ENCODE measurements at places on chromosomes 3 and 15.

DNA sequence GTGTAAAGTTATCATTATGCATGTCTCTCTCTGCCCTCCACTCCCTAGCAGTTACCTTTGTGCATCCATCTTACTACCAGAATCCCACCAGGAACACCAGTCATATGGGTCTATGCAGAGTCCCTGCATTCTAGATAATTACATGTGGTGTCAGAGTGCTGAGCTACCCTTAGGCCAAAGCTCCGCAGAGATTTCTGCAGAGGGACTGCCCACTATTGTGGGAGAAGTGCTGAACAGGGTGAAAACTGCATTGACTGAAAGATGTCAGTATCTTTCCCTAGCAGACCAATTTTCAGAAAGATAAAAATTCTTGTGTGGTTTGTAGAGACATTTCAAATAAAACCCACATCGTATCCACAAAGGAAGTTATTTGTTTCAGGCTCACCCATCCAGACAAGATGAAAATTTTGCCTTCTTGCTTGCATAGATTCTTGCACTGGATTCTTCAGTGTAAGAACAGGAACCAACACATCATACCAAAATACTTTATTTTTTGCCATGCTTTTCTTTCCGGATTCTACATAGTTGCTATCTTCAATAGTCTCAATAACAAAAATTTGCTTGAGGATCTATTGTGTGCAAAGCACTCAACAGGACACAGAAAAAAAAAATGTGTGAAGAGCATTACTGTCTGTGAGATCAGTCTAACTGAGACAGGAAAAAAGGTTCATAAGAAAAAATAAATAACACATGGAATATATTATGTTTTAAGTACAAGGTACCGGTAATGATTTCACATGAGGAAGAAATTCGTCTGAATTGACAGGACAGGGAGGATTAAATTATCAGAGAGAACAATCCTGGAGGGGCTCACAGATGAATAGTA is 32.0 kb upstream of the CCDC80 start:
- no peak for DNase-seq

DNA sequence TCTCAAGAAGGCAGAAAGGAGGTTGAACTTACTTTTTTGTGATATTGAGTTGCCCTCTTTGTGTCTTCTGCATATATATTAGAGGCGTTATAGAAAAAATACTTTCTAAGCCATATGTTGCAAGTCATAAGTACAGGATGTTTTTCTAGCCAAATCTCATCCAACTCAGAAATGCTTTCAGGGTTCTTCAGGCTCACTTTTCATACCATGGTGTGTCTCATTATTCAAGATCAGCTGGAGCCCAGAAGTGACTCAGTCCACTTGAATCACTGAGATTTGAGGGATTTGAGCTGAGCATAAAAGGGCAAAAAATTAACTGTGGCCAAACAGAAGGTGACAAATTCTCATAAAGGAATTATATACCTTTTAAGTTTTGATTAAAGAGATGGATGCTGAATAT is 157.3 kb downstream of the WNT5A start:
- no peak for DNase-seq

GRCh38 chr15:60004846-60005351 is 788 bp downstream of the FOXB1 start:
- no peak for DNase-seq

DNA sequence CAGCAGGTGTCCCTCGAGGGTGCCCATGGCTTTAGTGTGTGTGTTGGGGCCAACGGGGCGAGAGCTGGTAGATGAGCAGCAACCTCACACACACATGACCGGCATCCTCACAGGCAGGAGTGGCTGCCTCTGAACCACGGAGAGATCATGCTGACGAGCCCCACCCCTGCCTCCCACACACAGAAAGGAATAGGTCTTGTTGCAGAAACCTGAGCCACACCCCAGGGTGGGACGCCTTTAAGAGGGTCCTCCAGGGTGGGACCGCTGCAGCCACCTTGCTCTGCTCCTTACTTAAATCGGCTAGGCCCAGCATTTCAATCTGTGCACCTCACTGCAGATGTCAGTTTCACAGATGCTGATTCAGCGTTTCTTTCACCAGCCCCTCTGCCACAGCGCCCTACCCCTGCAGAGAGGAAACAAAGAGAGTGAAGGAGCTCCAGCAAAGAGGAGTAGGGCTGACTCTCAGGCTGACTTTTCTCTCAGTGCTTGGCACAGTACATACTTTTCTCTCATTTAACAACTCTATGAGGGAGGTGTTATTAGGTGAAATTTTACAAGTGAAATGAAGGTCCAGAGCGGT is 61.2 kb upstream of the EPHB3 start:
- no peak for DNase-seq

DNA sequence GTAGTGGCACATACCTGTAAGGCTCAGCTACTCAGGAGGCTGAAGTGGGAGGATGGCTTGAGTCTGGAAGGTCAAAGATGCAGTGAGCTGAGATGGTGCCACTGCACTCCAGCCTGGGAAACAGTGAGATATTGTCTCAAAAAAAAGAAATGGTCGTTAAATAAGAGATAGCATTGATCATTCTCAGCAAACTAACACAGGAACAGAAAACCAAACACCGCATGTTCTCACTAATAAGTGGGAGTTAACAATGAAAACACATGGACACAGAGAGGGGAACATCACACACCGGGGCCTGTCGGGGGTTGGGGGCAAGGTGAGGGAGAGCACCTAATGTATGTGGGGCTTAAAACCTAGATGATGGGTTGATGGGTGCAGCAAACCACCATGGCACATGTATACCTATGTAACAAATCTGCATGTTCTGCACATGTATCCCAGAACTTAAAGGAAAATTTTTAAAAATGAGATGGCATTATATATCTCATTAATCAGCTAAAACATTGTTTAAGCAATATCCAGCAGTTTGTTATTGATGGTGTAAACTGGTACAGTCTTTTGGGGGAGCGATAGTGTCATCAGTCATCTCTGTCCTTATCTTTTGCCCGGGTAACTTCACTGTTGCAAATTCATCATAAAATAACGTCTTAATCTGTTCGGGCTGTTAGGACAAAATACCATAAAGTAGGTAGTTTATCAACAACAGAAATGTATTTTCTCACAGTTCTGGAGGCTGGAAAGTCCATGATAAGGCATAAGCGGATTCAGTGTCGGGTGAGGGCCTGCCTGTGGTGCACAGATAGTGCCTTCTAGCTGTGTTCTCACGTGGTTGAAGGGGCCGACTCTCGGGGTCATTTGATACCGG is 1.7 kb upstream of the MAN2A2 start:
- no peak for DNase-seq

DNA sequence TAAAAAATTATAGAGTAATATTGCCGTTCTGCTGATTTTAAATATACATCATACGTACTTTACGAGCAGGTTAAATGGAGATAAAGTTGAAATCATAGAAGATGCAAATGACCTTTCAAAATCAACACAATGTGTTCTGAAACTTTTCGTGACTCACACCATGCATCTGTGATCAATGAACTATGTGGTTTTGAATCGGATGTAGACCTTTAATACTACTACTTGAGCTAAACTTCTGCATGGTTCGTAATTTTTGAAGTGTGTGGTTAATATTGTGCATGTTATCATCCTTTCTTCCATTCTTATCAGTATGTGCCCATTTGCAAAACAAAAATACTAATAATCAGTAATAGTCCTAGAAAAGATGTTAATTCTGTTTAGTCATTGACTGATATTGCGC is 58.9 kb downstream of the GASK1A start:
- DNase-seq: no peak

DNA sequence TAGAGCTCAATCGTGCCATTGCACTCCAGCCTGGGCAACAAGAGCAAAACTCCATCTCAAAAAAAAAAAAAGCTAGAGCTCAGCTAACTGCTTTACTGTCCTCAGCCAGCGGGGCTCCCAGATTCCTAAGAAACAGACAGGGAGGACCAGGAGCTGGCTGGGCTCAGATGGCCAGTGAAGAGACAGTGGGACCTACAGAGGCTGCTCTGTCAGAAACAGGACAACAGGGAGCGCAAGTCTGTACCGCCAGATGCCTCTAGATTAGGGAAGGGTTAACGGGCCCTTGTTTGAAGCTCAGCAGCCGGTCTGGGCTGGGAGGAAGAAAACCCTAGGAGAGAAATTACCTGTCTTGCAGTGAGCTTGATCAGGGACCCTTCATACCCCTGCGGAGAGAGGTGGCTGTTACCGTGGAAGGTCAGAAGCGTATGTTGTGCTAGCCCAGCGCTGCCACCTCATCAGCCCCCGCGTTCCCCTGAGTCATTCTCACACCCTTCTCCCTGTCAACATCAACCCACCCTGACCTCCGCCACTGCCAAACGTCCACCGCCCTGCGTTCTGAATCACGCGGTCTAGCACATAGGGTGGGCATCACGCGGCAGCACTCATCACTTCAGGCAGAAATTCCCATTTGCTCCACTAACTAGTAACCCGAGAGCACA is 25.3 kb downstream of the RBPMS2 start:
- peak; percentile 79 for DNase-seq

- no peak for DNase-seq
Observed at GRCh38 chr3:16239086-16239770, 25.5 kb downstream of the DPH3 start.

GRCh38 chr15:69026355-69026754 is 11.9 kb downstream of the NOX5 start:
- no peak for DNase-seq

DNA sequence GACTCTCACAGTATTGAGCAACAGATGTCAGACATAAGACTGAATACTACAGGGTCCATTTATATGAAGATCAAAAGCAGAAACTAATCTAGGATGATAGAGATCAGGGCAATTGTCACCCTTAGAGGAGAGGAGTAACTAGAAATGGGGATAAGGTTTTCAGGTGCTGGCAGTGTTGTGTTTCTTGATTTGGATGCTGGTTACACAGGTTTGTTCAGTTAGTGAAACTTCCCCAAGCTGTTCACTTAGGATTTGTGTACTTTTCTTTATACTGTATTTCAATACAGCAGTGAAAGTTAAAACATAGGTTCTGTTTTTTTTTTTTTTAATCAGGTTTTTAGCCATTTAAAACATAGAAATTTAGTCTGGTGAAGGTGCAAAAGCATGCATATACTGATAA is 39.1 kb upstream of the CMTM7 start:
- DNase-seq: no peak

DNA sequence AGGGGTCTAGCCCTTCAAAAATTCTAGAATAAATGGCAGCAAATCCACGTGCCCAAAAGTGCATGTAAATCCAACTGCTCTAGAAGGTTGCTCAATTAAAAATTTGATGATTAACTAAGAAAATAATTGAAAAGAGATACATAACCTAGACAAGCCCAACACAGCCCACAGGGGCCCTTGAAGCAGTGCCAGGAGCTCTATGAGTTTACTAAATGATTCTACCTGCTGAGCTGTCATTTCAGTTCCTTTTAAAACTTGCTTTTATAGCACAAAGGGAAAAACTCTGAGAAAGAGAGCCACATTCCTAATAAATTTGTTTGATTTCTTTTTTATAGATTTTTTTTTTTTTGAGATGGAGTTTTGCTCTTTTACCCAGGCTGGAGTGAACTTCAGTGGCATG is 38.9 kb upstream of the GNB5 start:
- DNase-seq: no peak

- no peak for DNase-seq
Observed at GRCh38 chr3:177300842-177301241, 103.6 kb upstream of the TBL1XR1 start.

DNA sequence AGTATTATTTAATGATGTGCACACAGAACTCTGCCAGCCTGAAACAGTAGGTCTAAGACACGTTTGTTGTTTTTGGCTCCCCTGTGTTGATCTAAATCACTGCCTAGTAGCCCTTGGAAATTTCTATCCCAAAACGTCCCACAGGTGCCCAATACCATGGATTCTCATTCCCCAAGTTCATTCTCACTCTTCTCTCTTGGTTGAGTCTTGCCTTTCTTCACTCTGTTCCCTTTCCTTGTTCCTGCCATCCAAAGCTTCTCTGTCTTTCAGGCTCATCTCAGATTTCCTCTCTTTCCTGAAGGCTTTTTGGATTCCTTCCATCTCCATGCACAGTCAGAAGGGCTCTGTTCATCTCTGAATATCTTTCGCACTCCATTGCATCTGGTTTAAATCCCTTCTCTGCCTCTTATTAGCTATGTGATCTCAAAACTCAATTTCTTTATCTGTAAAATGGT is 54.2 kb downstream of the PPARG start:
- DNase-seq: no peak

DNA sequence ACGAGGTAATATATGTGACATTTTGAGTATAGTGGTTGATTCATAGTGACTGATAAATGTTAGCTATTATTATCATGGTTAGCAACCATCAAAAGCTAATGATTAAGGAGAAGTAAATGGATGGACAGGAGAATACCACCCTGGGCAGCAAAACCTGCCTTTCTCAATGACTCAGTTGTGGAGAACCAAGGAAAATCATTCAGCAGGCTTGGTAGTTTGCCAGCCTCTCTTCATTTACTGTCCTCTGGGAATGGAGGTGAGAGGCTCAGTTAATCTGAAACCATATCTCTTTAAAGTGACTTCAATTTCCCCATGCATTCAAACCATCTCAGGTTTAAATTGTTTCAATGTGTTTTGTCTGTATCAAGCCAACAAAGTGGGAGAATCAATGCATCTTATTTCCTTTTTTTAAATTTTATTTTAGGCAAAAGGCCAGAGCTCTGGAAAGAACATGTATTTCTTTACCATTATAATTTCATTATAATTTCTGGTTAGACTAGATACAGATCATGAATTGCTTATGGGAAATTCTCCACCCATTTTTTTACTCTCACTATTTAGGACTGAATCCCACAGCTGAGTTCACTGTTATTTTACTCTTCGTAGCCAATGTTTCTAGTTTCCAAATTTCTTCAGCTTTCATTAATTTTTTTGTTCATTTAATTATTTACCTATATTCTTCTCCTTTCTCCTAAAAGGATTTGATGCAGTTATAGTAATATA is 2.7 kb downstream of the TM4SF18 start:
- no peak for DNase-seq
